ENCODE measurements at places on chromosomes 3 and 15.

DNA sequence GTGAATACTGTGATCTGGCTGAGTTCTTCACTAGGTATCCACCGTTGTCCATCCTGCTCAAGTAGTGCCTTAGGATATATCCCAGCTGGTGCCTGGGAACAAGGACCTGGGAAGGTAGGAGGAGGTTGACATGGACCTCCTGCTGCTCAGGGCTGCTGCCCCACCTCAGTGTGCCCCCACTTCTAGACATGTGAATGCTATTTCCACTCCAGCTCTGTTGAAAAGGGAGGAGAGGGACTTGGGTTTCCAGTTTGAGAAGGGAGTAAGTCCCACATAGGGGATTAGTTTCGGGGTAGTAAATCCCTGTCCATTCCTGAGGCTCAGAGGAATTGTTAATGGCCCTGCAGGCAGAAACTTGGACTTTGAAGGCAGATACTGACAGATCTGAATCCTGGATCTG, 32.9 kb upstream of the ETV5 start:
- DNase-seq = no peak

GRCh38 chr3:128484404-128485281, 8.4 kb downstream of the GATA2 start:
- DNase-seq = no peak

DNA sequence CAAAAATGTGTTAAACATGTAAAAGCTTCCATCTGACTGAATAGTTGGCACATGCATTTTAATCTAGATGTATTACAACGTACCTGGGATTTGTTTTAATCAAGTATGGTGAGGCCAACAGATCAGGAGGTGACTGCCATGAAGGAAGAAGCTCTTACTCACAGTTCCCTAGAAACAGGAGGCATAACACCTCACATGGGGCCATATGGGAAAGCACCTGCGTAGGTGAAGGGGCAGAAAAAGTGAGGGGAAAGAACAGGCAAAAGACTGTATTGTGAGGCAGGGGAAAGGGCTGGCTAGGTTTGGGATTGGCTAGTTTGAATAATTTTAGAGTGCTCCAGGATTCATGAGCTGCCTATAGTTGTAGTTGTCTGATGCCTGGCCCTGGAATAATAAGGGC, 9.6 kb downstream of the SQOR start:
- no peak for DNase-seq

GRCh38 chr3:120726791-120727190, 15.5 kb downstream of the RABL3 start:
- DNase-seq = no peak

- no peak for DNase-seq
Measured at GRCh38 chr15:55253580-55253979, 36.0 kb downstream of the RAB27A start.

DNA sequence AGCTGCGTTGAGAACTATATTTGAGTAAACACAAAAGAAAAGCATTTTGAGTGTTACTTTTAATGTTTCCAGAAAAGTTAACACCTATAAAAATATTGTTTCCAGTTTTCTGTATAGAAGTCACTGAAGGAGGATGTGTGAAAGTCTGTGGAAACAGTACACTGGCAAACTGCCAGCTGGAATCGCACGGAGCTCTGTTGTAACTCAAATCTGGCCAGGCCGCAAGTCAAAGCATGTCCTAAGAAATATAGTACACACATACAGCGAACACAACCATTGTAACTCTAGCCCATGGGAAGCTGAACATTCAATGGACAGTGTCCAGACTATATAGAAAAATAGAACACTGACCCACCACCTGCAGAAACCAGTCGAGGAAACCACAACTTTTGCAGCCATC, 657.2 kb downstream of the FHIT start:
- peak; percentile 79 for DNase-seq

GRCh38 chr3:73213896-73214295, 152.4 kb downstream of the EBLN2 start:
- DNase-seq = no peak

GRCh38 chr3:22691407-22691806, 511.7 kb upstream of the UBE2E2 start:
- DNase-seq = no peak

DNA sequence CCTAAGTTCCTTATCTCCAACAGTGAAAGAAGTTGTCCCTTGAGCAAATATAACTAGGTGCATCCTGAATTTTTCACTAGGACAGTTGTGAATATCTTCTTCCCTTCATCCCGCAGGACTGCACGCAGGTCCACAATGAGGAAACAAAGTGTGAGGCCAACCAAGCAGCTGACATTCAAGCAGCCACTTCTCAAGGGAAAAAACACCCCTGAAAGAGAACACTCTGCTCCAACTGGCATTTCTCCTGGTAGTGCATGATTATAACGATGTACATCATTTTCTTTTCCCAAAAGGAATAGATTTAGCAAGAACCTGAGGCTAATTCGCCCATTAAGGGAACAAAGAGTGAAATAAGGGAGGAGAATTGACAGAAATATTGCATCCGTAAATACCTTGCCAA, 74.5 kb downstream of the ANXA2 start:
- no peak for DNase-seq

DNA sequence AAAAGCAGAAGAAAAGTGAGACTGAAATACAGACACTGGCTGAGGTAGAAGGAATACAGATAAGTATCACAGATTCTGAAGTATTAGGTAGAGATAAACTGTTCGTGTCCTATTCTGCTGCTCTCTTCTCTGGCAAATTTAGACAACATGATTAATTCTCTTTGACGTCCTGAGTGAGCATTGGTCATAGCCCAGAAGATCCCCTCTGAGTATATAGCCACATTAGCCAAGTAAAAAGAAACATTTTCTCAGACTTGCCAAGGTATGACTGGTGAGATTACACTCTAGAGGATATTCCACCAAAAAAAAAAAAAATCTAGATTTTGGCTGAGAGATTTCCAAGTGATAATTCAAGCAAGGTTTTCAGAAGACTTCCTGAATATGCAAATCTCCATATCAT, 111.4 kb upstream of the ALCAM start:
- DNase-seq = no peak

DNA sequence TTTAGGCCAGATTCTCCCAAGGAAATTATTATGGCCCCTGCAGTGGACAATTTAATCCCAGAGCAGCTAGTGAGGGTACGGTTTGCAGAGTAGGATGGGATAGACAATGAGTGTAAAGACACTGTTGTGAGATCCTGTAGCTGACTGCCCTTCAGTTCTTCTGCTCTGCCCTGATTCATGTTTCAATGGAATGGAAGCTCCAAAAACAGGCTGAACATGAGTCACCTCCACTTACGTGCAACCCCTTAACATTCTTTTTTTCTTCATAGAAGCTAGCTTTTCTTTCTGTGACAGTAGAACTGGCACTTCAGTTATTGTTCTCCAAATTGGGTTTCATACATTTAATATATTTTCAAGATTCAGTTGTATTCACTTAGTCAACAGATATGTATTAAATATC, 32.1 kb downstream of the CLDN18 start:
- DNase-seq = no peak

GRCh38 chr3:124431331-124431994, 298.8 kb upstream of the UMPS start:
- no peak for DNase-seq

Data from adrenal gland (tissue), 19 donors.